ENCODE measurements at places on chromosomes 3 and 15.

DNA sequence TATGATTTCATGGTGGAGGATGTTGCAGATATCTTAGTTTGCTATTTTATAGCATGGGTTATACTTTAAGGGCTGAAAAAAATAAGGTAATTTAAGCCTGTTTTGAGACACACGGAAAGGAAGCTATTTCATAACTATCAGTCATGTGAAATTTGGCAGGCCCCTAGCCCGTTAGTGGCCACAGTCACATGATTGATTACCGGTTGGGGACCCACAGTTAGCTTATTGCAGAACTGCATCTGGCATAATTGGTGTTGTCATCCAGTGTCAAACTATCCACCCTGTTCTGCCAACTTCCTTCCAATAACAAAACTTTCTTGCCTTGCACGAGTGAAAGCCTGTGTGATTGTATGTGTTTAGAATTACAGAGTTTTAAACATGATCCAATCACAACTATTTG lies 35.2 kb downstream of the FNDC3B start:
- peak; percentile 35 for DNase-seq

- no peak for DNase-seq
Observed at GRCh38 chr15:62606376-62607113, 436.0 kb upstream of the TPM1 start.

GRCh38 chr3:188006726-188007393 lies 147.1 kb upstream of the LPP start:
- peak; percentile 56 for DNase-seq

GRCh38 chr3:43347774-43348173 lies 61.4 kb downstream of the SNRK start:
- no peak for DNase-seq

GRCh38 chr3:38137615-38138348 lies 679 bp upstream of the MYD88 start:
- DNase-seq = peak; percentile 70

DNA sequence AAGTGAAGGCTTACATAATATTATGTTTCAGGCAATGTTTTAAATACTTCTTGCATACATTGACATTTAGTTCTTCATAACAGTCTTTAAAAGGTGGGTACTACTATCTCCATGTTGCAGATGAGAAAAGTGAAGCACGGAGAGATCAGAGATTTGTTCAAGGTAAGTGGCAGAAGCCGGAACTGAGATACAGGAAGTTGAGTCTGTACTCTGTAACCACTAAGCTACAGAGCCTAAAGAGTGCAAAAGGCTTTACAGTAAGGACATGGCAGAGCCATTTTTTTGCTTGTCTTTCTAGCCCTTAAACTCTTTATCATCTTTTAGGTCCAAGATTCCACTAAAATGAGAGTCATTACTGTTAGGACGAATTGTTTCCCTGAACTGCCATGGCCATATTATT lies 186.5 kb upstream of the PEX5L start:
- DNase-seq = no peak

GRCh38 chr15:81255958-81256320 lies 59.3 kb downstream of the IL16 start:
- DNase-seq = no peak

DNA sequence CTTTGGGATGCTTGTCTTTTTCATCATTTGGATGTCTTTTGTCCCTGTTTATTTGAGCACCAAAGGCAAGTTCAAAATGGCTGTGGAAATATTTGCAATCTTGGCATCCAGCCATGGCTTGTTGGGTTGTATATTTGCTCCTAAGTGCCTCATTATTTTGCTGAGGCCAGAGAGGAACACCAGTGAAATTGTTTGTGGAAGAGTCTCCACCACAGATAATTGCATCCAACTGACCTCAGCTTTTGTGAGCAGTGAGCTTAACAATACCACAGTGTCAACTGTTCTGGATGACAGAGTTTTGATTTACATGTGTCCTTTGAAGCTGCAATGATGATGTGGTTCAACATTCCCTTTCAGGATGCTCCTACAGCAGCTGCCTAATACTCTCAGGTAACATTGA lies 83.0 kb upstream of the KCNAB1 start:
- no peak for DNase-seq

- DNase-seq = no peak
Observed at GRCh38 chr15:39543651-39544050, 37.2 kb upstream of the THBS1 start.

GRCh38 chr3:62950210-62950609 lies 75.0 kb upstream of the CADPS start:
- no peak for DNase-seq

DNA sequence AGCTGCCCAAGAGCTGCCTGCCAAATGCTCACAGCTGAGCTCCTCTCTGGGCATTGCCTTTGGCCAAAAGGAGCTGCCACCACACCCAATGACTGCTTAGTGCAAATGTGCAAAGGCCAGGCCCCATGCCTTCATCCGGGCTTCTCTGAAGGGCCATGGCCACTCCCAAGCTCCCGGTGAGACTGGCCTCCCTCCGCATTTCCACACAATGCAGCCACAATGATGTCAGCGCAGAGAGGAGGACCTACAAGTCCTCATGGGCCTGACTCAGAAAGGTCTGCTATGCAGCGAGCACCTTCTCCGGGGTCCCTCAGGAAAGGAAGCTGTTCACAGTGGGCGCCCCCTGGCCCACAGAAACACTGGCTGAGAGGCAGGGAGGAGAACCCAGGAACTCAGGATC lies 12.7 kb downstream of the OXTR start:
- DNase-seq = no peak

GRCh38 chr3:98209244-98209643 lies 42.7 kb downstream of the OR5H15 start:
- DNase-seq = no peak

DNA sequence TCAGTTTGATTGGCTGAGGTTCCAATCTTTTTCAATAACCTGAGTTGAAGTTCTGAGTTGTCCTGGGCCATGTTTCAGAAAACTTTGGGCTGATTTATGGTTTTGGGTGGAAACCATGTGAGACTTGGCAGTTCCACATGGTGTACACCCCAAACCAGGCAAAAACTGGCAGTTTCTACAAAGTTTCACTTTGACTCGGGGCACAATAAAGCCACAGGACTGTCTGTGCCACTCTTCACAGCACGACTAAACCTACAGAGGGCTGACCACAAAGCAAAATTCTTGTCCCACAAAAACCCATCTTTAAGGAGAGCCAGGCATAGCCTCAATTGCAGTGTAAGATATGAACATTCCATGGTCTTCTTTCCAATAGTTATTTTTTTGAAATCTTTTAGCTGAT lies 155.0 kb downstream of the DUT start:
- DNase-seq = no peak

DNA sequence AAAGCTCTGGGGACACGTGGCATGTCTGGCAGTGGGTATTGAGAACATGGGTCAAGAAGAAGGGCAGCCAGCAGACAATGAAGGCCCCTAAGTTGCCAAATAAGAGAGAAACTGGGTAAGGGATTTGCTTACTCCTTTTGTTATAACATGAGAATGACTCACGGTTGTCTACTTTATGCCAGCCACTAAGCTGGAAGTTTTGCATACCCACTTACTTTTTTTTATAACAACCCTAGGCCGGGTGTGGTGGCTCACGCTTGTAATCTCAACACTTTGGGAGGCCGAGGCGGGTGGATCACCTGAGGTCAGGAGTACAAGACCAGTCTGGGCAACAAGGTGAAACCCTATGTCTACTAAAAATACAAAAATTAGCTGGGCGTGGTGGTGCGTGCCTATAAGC lies 50.0 kb downstream of the DRD3 start:
- no peak for DNase-seq

- no peak for DNase-seq
Observed at GRCh38 chr3:108804437-108804836, 18.1 kb upstream of the TRAT1 start.

GRCh38 chr3:111811811-111812210 lies 47.3 kb upstream of the PHLDB2 start:
- no peak for DNase-seq

DNA sequence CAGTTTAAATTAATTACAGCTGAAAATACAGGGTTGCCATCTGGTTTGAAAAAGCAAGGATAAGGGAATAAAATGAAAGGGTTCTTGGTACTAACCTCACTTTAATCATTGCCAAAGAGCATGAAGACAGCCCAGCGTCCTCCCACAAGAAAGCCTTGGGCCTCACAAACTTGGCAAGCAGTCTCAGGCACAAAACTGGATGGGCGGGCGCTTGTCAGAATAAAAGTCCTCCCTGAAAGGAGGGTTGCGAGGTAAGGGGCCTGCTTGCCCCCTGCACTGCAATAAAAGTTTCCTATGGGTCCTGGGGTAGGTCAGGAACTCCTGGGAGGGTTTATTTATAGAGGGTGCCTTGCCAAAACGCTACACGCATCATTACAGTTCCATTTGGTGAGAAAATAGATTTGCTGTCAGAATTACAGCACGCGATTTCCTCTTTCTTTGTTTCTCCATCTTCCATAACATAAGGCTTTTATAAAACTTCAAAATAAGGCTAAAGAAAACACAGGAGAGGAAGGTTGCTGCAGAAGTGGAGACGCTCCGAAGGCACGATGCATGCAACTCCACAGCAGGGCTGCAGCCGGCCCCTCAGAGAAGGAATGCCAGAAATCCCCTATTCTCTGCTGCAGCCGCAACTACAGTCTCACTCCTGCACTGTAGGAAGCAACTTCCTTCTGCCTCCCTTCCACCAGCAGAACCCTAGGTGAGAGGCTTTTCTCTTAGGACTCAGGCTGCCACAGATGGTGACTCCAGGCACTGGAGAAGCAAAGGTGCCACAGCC lies 61.3 kb downstream of the VGLL4 start:
- peak; percentile 82 for DNase-seq

- no peak for DNase-seq
Observed at GRCh38 chr15:80367094-80367493, 37.1 kb upstream of the ARNT2 start.

GRCh38 chr3:182722907-182723306 lies 70.4 kb upstream of the ATP11B start:
- DNase-seq = no peak

DNA sequence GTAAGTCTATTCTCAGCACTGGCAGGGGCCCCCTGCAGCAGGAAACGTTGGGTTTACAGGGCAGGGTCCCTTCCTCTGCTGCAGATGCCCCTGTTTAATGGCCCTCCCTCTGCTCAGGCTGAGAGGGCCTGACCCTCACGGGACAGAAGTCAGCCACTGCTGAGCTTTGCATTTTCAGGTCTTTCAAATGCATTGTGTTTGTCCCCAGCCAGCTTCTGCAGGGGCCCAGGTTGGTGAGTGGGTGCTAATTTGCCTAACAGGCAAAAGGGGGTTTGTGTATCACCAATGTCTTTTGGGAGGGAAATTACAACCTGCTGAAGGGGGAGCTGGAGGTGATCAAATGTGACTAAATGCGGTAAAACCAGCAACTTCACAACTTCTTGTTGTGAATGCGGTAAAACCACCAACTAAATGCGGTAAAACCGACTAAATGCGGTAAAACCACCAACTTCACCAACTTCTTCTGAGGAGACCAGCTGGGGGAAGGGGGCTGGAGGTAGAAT lies 44.8 kb upstream of the UBE2E1 start:
- DNase-seq = no peak

GRCh38 chr15:52493968-52494367 lies 34.7 kb downstream of the MYO5A start:
- DNase-seq = no peak

- DNase-seq = no peak
Observed at GRCh38 chr3:31262201-31262600, 270.5 kb upstream of the STT3B start.

- DNase-seq = no peak
Observed at GRCh38 chr3:195769551-195769950, 42.2 kb downstream of the MUC4 start.

DNA sequence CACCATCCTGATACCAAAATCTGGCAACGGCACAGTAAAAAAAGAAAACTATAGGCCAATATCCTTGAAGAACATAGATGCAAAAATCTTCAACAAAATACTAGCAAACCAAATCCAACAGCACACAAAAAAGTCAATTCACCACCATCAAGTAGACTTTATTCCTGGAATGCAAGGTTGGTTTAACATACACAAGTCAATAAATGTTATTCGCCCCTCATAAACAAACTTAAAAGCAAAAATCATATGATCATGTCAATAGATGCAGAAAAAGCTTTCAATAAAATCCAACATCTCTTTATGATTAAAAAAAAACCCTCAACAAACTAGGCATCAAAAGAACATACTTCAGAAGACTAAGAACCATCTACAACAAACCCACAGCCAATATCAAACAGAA lies 252.9 kb downstream of the UACA start:
- DNase-seq = no peak

DNA sequence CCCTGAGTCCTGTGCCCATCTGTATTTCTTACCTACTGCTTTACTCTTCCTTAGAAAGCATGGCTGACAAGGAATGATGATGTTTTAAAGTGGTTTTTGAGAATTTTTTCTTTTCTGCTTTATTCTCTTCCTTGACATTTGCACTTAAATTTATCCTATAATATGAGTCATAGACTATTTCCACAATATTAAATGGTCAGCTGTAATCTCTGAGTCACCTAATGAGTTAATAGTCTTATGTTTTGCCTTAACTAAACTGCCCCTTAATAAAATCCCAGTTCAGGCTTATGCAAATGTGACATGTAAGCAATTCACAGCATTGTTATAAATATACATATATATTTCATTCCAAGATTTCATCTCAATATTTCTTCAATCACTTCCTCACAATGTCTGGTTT lies 23.8 kb downstream of the MEIS2 start:
- no peak for DNase-seq

GRCh38 chr3:14324224-14324944 lies 78.0 kb upstream of the SLC6A6 start:
- no peak for DNase-seq

- no peak for DNase-seq
Observed at GRCh38 chr15:79314811-79315210, 3.9 kb downstream of the TMED3 start.

GRCh38 chr15:73375755-73376305 lies 7.1 kb upstream of the HCN4 start:
- no peak for DNase-seq

DNA sequence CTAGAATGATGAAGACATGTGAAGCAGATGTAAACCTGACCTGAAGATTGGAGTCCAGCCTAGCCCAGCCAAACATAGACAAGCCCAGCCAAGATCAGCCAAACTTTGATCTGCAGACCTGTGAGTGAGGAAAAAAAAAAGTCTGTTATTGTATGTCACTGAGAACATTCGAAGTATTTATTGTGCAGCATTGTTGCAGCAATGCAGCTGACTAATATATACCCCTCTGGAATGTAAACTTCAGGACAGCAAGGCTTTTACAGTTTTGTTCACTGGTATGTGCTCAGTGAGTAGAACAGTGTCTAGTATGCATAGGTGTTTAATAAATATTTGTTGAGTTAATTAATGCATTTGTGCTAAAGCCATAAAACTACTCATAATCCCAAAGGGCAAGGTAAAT lies 23.4 kb downstream of the TMEM202 start:
- DNase-seq = no peak

- DNase-seq = no peak
Observed at GRCh38 chr3:69806735-69807438, 67.6 kb downstream of the MITF start.

GRCh38 chr15:90691369-90691768 lies 25.8 kb upstream of the BLM start:
- no peak for DNase-seq

DNA sequence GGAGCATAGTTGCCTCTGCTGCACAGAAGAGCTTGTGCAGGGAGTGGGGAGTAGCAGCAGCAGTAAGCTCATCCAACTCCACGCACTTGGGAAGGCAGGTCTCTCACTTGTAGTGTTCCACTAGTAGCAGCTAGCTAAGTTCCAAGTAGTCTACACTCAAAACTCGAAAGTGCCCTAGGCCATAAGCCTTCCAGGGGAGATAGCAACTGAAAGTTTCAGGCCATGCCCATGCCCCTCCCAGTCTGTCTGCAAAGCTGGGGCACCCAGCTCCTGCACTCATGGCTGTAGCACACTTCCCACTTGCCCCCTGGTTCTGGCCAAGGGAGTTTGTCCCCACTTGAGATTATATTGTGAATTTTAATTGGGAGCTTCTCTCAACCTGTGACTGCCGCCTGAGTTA lies 57.5 kb downstream of the MFSD1 start:
- no peak for DNase-seq

Data from heart left ventricle (tissue), 16 donors.